Renal cortex interstitium (tissue), 15 donors: ENCODE measurements at places on chromosomes 11 and 22. TPM values are rescaled to one million over a fixed set of nuclear protein-coding genes. Genes with fewer than 3 reads are reported as not detected.

Gene MUC2
- polyA plus RNA-seq = 0.03 TPM

Gene C22orf31
- polyA plus RNA-seq = 1.8 TPM

Gene KRTAP5-9
- 0.30 TPM for polyA plus RNA-seq

DNA sequence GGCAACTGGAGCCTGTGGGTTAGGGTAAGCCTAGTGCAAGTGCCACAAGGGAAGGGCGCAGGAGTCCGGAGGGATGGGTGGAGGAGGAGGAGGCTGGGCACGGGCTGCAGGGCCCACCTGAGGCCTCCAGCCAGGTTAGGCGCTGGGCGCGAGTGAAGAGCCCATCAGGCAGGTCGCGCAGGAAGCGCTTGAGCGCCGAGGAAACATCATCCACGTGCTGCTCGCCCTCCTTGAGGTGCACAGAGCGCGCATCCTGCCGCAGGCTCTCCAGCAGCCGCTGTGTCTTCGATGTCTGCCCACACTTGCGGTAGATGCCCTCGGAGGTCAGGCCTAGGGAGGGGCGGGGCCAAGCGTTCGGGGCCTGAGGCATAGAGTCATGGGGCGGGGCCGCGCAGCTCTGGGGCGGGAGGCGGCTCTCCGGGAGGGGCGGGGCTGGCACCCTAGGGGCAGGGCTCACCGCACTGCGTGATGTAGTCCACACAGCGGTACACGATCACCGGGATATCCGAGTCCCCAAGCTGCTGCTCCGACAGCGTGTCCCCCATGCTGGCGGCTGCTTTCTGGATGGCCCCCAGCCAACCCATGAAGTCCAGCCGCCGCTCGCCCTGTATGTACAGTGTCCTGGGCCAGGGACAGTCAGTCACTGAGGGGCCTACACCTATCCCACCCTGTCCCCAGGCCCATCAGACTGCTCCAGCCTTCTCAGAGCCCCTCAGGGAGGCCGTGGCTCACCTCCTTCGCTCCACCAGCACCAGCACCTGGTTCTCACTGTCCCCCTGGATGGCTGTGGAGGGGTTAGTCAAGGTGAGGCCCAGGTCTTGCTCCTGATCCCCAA is 22.9 kb upstream of the PDE2A start:
- no peak for DNase-seq

DNA sequence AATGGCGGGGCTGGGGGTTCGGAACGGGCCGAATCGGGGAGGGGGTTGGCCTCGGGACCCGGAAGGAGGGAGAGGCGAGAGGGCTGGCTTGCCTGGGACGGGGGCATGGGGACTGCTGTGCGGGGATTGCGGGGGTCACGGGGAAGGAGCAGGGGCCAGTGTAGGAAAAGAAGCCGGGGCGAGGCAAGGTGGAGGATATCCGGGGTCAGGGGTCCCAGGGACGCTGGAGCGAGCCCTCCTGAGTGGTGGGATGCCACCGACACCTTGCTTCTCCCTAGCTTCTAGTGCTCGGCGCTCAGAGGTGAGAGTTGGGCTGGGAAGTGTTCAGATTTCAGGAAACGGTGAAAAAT is 426 bp upstream of the GDPD5 start:
- DNase-seq = no peak

DNA sequence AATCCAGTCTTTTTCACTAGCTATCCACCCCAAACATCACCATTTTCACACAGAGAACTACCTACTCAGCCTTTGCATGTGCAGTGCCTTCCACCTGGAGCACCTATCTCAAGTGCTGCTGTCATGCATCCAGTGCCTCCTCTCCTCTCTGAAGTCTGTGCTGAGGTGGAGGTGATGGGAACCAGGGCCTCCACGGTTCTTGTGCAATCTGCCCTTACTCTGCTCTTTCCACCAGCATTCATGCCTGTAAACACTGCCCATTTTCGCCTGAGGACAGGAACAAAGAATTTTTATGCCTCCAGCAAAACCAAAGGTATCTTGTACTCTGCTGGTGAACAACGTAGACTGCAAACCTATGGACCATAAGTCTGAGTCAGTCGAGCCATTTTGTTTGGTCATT is 27.0 kb downstream of the PITPNB start:
- DNase-seq = no peak

GRCh38 chr22:24189249-24190158 is 8.2 kb downstream of the SUSD2 start:
- DNase-seq = no peak

GRCh38 chr11:12149672-12150225 is 39.4 kb downstream of the MICAL2 start:
- DNase-seq = no peak

GRCh38 chr11:124543554-124543953 is at the start of gene OR8B12:
Gene OR8B12, minus strand, starts transcription at chr11:124543654. Its CDS starts 0 bp downstream, at chr11:124543654.
- DNase-seq = no peak

DNA sequence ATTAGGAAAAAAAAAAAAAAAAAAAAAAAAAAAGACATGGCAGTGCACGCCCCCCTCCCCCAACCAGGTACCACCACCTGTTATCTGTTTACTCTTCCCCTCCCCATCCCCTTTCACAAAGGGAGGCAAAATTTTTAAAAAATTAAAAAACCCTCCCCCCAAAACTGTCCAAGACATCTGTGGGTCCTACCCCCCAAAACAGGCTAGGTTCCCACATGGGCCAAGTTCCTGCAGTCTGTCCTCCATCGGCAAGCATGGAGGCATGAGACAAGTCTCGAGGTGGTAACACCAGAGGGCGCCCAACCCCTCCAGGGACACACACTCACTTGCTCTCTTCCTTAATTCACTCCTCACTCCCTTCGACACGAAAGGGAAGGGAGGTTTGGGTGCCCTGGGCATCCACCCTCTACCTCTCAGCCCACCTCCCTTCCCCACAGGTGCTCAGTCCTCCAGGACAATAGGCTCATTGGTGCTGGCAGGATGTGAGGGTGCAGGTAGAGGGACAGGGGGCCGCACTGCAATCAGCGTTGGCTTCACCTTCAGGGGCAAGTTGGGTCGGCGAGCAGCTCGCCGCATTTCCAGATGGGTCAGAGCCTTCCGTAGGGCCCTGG is 2.2 kb upstream of the TUT1 start:
- DNase-seq = no peak
